Endothelial cell (in vitro differentiated cells): ENCODE measurements at places on chromosomes 3 and 15.

GRCh38 chr3:5791558-5791957 lies 604.1 kb downstream of the EDEM1 start:
- no peak overlapping the region for H3K27ac ChIP-seq
- H3K4me1 ChIP-seq: no peaks in the 10 kb centered on the region
- no peak overlapping the region for H3K4me3 ChIP-seq
- no peaks in the 10 kb centered on the region for H3K36me3 ChIP-seq
- no peak for DNase-seq

DNA sequence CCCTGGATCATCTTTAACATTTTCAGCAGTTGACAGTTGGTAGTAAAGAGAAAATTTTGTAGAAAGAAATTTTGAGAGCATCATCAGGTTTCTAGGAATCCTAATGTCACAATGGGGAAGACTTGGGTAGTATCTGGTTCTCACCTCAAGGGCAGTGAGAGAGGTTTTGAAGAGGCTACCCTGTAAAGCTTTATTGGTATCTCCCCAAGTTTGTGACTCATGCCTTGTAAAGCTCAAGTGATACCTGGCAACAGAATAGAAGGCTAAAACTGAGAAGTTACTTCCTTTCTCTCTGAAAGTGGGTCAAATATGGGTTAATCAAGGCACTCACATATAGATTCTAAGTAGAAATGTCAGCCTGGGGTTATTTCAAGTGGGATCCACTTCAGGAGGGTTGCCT lies 196.4 kb downstream of the SUCNR1 start:
- no peak overlapping the region for H3K27ac ChIP-seq
- no peak for DNase-seq
- no peaks in the 10 kb centered on the region for H3K27me3 ChIP-seq
- no peaks in the 10 kb centered on the region for H3K36me3 ChIP-seq

DNA sequence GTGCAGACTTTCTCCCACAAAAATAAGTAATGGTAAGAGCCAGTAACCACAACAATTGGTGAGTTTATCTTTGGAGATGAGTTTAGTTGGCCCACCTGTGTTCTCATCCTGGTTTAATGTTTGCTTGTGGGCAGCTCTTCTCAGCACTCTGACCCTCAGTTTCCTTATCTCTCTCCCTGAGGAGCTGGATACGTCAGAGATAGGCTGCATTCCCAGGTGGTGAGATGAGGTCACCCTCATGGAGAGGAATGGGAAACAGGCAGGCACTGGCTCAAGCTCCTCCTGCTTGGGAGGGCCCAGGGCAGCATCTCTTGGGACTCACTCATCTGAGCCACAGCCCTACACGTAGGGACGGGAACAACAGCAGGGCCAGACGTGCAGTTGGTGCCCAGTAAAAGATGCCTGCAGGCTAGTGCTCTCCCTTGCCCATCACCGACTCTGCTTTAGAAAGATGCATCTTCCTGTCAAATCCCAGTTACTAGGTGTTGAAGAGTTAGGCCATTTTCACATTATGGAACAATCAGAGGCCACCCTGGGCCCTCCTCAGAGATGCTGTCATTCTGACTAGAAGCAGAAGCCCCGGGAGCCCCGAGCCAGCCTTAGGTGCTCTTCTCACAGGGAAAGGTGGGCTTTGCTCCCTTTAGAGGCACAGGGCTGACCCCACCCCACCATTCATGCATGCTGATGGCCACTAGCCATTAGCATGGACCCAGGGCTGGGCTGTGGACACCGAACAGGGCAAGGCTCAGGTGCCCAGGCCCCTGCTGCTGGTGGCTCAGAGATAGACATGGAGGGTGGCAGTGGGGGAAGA lies 59.7 kb downstream of the GRIP2 start:
- H3K27me3 ChIP-seq: peaks cover 10% of the 10 kb centered on the region
- H3K27ac ChIP-seq: no peak overlapping the region
- H3K4me3 ChIP-seq: no peak overlapping the region
- DNase-seq: no peak
- H3K36me3 ChIP-seq: peaks cover 43% of the 10 kb centered on the region

DNA sequence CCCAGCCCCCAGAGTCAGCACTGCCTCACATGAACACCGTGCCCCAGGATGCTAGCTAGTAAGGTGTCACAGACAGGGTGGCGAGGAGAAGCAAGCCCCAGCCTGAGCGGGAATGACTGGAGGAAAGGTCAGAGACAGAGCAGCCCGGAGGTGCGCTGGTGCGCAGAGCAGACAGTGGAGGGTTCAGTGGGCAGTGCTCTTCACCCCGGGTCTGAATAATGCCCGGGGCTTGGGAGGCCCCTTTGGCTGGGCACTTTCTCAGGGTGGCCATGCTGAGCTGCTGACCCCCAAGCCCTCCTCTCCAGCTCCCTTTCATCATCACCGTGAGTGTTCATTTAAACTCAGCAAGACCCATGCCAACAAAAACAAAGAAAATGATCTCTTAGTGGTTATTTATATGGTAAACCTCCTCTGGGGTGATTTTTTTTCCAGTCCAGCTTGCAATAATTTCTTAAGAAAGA lies 110.8 kb downstream of the VGLL4 start:
- peaks cover 2% of the 10 kb centered on the region for H3K4me1 ChIP-seq
- H3K36me3 ChIP-seq: no peaks in the 10 kb centered on the region
- no peak overlapping the region for H3K27ac ChIP-seq

GRCh38 chr15:48671103-48672022 lies 25.9 kb upstream of the FBN1 start:
- no peak for DNase-seq
- no peaks in the 10 kb centered on the region for H3K4me1 ChIP-seq
- no peak overlapping the region for H3K27ac ChIP-seq

GRCh38 chr15:99275525-99276128 lies 24.3 kb downstream of the LRRC28 start:
- H3K4me1 ChIP-seq: no peaks in the 10 kb centered on the region
- H3K4me3 ChIP-seq: no peak overlapping the region
- no peak overlapping the region for H3K27ac ChIP-seq
- no peak for DNase-seq

DNA sequence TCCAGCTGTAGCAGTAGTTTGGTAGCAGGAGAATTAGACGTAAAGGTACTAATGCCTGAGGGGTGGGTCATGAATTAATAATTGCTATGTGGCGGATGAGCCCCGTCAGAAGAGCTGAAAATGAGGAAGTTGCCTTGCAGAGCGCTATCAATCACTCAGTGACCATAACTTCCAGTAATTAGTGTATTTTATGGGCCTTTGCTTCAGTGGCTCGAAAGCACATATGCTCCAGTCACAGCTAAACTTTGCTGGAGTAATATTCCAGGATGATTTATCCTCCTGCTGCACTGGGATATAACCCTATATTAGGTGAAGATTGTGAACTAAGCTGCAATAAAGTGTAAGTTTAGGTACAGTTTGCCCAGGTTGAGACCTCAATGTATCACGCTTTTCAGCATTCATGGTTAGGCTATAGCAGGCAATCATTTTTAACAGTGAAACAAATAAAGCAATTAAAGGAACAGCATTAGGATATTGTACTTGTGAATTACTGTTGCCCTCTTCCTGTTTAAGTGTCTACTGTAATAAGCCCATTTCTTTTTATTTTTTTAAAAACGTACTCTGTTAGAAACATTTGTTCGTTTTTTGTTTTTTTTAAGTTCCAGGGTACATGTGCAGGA lies 104.6 kb upstream of the SKOR1 start:
- H3K36me3 ChIP-seq: no peaks in the 10 kb centered on the region
- no peaks in the 10 kb centered on the region for H3K27me3 ChIP-seq
- H3K4me1 ChIP-seq: no peaks in the 10 kb centered on the region

DNA sequence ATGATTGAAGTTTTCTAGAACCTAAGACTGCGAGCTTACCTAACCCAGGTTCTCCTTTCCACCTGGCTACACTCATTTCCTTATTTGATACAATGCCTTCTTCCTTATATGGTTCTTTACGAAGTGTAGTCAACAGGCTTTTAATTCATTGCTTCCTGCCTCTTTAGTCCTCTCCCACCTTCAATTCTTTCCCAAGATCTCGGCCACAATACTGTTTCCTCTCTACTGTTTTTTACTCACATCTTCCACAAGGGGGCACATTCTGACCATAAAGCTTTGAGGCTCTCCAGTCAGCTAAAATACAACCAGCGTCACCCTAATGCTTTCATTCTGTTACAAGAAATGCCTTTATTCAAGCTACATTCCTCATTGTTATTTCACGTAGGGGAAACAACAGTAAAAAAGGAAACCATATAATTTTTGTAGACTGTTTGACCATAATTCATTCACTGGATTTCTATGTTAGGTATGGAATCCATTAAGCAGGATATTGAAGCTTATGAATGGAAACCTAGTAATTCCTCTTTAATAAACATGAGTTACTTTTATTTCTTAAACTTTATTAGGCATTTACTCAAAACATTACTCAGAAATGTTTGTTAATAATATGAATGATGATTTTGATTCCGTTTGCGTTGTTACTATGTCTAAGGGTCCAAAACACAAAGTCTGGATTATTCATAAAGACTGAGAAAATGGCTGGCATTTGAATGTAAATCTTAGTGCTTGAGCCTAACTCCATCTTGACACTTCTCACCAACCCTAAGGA lies 29.5 kb upstream of the VEPH1 start:
- H3K27ac ChIP-seq: no peak overlapping the region
- H3K27me3 ChIP-seq: peaks cover 2% of the 10 kb centered on the region
- H3K4me1 ChIP-seq: peaks cover 20% of the 10 kb centered on the region
- no peaks in the 10 kb centered on the region for H3K36me3 ChIP-seq
- peak; percentile 31 for DNase-seq

GRCh38 chr15:47333734-47334133 lies 383.6 kb upstream of the SEMA6D start:
- no peak for DNase-seq
- no peak overlapping the region for H3K27ac ChIP-seq
- no peaks in the 10 kb centered on the region for H3K36me3 ChIP-seq

DNA sequence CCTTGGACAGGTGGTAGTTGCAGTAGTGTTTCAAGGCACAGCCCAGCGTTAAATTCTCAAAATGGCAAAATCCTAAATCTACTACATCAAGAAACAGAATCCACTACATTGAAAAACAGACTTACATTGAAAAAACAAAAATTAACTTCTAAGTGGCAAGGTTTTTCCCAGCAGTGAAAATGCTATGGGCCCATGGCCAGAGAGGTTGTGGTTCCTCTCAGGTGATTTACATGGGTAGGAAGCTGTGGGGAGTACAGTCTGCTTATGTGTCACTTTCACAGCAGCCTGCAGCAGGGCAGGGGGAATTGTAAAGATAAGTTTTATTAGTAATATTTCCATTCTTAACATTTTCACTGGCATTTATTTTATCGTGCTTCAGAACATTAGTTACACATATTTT lies 24.9 kb downstream of the TTC14 start:
- no peak overlapping the region for H3K27ac ChIP-seq
- H3K36me3 ChIP-seq: no peaks in the 10 kb centered on the region
- H3K4me3 ChIP-seq: no peak overlapping the region
- H3K27me3 ChIP-seq: no peaks in the 10 kb centered on the region
- no peaks in the 10 kb centered on the region for H3K4me1 ChIP-seq
- no peak for DNase-seq

DNA sequence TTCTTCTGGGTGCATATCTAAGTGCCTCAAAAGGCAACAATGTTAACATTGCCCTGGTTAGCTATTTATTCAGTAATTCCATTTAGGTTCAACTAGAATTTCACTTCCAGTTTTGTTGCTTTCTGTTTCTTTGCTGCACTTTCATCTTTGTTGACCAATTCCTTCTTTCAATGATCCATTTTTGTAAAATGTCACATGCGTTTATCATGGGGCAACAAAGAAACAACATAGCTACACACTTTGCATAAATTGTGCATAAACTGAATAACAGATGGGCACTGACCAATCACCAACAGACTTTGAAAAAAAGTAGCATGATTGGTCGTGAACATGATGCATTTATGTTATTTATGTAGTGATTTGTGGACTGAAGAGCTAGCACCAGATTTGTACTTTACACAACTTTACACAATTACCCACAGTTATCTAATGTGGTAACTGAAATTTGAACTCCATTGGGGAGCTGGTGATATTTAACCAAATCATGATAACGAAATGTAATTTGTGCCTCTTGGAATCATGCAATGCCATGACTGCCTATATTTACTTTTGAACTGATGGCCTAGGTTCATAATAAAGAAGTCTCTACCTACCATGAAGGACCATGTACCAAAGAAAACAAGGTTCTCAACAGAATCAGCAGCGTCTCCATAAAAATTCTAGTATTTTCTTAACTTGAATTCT lies 7.1 kb upstream of the CPOX start:
- H3K4me1 ChIP-seq: peaks cover 4% of the 10 kb centered on the region
- H3K4me3 ChIP-seq: no peak overlapping the region
- H3K27ac ChIP-seq: no peak overlapping the region
- H3K27me3 ChIP-seq: no peaks in the 10 kb centered on the region
